HuH-7.5 (cell line): ENCODE measurements at places on chromosomes 5 and 9.

- DNase-seq, result no peak
These were observed 134.6 kb upstream of the HMHB1 start for GRCh38 chr5:143677403-143677802.

DNA sequence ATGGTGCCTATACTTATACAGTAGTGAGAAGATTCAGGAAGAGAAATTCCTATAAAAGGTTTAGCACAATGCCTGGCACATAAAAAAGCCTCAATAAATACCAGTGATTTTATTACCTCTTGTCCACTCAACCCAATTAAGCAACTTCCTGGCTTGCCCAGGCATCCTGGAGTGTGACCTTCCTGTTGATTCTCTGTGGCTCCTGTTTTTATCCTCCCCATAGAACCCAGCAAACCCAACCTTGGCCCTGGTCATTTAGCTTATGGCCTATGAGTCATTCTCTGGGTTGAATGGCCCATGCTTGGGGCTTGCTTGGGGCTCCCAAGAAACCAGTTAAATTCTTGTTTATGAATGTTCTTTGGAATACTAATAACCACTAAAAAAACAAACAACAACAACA, 21.4 kb upstream of the SPARC start:
- no peak for DNase-seq

DNA sequence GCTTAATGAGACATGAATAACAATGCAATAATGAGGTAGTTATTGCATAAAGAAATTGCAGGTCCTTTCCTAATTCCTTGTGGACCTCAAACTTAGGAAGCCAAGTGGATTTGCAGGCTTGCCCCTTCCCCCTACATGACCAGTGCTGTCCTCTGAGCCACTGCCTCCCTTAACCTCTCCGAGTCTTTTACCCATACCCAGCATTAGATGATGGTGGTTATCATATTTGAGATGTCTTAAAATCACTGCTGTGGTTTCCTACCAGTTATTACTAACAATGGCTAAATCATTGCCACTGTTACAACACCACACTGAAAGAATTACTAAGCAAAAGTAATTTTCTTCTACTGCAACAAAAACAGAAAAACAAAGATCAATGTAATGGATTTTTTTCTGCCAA, 170.8 kb downstream of the EDIL3 start:
- DNase-seq, result no peak

- DNase-seq, result no peak
These were observed 85.8 kb upstream of the DMRT1 start for GRCh38 chr9:755454-756381.

DNA sequence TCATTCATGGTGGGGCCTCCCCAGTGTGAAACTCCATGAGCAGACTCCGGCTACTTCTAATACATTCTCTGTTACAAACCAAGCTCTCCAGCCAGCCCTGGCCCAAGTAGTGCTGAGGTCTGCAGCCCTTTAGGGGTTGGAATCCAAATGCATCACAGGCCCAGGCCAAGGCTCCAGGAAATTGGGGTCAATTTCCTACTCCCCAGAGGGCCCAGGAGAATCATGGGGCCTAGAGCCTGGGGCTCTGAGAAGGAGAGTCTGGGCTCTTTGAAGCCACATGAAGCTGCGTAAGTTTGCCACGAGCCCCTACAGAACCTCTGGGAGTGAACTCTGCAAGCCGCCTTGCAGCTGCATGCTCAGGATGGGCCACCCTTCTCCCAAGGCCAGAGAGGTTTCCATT, 206.4 kb downstream of the PAPPA start:
- no peak for DNase-seq

GRCh38 chr5:167488371-167488770, 803.1 kb upstream of the WWC1 start:
- DNase-seq, result no peak

- DNase-seq, result no peak
These were observed 21.1 kb upstream of the TLR4 start for GRCh38 chr9:117682955-117683710.

GRCh38 chr9:78089111-78089510, 57.5 kb upstream of the GNAQ start:
- DNase-seq, result no peak

GRCh38 chr5:120314191-120314590, 149.9 kb upstream of the PRR16 start:
- DNase-seq, result no peak

DNA sequence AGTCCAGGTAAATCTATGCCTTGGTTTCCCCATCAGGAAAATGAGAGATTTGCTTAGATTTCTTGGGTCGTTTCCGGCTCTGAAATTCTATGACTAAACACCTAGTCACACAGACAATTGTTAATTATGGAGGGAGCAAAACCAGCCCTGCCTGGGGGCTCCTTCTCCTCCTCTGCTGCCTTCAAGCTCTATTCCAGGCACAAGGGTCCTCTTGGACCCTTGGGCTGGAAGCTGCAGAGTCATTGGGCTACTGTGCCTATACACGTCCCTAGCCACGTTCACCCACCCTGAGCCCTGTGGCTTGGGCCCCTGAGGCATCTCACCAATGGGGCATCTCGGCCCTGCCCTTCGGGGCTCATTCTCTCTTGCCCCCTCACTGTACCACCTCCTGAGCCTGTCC, 73.8 kb upstream of the TBC1D2 start:
- DNase-seq, result no peak

GRCh38 chr5:172165465-172165864, 22.6 kb downstream of the STK10 start:
- no peak for DNase-seq

- DNase-seq, result no peak
These were observed 43.4 kb upstream of the SLC9A3 start for GRCh38 chr5:567664-568060.

DNA sequence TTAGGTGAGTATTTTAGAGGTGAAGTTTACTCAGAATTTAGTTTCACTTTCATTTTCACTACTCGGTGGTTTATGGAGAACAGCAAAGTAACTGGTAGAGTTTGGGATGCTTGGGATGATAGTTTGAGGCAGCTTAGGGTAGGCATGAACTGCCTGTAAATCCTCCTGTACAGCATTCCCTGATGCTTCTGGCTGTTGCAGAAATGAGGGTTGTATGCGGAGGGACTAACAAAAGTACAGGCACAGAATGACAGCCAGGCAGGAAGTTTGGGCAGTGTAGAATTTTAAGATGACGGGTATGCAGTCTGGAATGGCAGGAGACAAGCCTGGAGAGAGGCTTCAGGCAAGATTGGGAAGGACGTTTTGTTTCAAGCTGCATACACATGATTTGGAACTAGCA, 48.0 kb upstream of the FAM120AOS start:
- DNase-seq, result no peak

- DNase-seq, result no peak
These were observed 300.1 kb downstream of the ASTN2 start for GRCh38 chr9:117114768-117115167.

GRCh38 chr9:116506685-116507084, 180.4 kb upstream of the TRIM32 start:
- DNase-seq, result no peak

GRCh38 chr5:144531188-144531587, 360.5 kb downstream of the KCTD16 start:
- DNase-seq, result no peak

- DNase-seq, result no peak
These were observed 65.2 kb downstream of the ERAP1 start for GRCh38 chr5:96742538-96742937.

GRCh38 chr5:169299663-169300467, 1.1 kb downstream of the SLIT3 start:
- DNase-seq, result no peak

DNA sequence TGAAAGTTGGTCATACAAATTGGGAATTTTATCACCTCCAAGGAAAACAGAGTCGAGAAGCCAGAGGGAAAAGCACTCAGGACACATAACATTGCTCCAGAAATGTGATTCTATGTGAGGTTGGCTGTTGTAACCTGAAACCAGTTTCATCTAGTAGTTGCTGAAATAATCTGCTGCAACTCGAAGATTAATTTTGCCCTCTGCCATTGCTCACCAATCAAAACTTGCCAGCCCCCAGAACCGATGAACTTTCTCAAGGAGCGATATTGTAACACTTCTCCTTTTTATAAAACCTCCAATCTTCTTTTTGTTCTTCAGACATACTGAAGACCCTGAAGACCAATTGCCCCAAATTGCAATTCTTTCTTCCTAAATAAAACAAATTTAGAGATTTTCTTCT, 31.1 kb downstream of the C5orf58 start:
- no peak for DNase-seq

DNA sequence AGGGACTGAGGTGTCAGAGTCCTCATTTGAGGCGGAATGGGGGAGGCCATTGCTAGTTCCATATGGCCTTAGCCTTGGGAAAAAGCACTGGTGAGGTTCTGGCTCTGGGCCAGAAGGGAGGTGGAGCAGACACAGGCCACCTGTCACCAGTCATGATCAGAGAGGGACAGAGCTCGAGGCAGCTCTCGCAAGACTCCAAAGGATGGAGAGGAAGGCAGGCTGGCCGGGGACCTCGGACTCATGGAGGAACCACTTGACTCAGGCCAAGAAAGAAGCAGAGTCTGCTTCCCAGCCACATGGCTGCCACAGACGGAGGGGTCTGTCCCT, 29.2 kb upstream of the NSMF start:
- no peak for DNase-seq

DNA sequence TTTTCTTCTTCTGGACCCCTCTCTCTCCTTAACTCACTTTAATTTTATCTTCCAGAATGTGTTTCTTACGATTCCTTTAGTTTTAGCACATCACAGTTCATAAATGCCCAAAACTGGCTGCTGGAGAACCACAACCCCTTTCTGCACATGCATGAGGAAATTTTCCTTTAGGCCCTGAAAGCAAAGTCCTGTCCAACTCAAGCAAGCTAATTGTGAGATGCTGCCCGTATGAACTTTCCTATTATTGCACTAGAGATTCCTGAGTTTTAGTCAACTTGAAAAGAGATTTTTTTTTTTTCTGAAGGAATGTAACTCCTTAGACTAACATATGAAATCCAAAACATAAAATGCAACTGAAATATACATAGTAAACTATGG, 52.1 kb upstream of the DAB2 start:
- no peak for DNase-seq
